Stimulated activated CD4-positive, alpha-beta T cell treated with anti-CD3 and anti-CD28 coated beads, Interleukin-15, amount 100 ng/mL, for 1 hour (primary cell): ENCODE measurements at places on chromosomes 1 and 21.

GRCh38 chr1:198849093-198849492 lies 210.3 kb downstream of the PTPRC start:
- no peak for DNase-seq

- no peak for DNase-seq
Observed at GRCh38 chr1:115655306-115655663, 13.5 kb downstream of the VANGL1 start.

DNA sequence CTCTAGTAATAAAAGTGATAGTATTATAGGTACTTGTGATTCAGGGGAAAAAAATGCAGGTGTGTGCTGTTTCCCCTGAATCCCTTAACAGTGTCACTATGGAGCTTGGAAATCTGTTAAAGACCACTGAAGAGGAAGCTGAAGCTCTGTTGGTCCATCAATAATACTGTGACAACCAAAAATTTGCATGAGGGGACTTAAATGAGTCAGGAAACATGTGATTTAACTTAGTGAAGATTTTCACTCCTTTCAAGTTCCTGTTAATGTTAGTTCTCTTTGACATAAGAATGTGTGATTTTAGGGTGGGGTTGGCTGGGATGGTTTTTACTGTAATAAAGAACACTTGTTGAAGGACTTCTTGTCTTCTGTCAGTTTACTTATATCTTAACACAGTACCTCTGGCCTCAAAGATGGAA lies 32.0 kb downstream of the VANGL2 start:
- no peak for DNase-seq

GRCh38 chr1:247576514-247576913 lies 11.6 kb upstream of the OR2G2 start:
- no peak for DNase-seq

GRCh38 chr1:219806642-219807041 lies 121.7 kb downstream of the SLC30A10 start:
- no peak for DNase-seq

- no peak for DNase-seq
Observed at GRCh38 chr1:24317081-24317480, 2.1 kb upstream of the GRHL3 start.

DNA sequence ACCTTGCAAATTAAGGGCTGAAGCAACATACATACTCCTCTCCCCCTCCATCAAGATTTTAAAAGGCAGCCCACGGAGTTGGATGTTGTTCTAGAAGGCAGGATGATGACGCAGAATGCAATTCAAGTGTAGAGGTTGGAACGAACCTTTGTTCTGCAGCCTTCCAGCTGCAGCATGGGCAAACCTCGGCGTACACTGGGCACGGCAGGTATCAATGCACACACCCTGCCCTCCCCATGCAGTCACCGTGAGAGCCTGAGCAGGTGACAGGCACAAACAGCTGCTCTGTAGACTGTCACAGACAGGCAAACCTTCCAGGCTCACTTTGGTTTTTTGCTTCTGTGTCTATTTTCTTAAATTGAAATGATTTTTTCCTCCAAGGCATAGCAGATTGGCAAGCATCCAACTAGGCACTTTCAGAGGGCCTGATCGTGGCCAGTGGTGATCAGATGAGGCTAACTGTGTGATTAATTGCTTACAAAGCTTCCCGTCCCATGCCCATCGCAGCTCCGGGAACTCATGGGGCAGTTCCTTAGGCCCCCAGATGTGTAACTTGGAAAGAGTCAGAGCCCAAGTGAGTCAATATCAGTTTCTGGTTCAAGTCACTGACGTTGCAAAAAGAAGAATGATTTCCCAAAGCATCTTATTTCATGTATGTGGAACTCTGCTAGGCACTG lies 82.3 kb downstream of the ITPKB start:
- no peak for DNase-seq

DNA sequence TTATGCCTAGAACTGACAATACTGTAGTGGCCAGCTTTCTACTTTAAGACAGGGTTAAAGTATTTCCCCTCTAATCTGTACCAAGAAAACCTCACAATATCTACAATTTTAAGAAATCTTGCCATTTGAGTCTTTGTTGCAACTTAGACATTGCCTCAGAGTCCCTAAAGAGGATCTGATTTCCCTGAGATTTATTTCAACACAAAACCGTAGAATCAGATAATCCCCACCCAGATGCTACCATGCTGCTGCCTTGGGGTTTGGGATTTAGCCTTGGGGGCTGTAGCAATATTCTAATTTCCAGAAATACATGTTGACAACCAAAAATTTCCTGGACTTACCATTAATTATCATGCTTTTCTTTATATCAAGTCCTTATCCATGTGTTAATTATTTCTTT lies 50.3 kb upstream of the DENND1B start:
- no peak for DNase-seq

GRCh38 chr1:3504151-3504821 lies 49.8 kb downstream of the ARHGEF16 start:
- DNase-seq = no peak
